ENCODE measurements at places on chromosomes 3 and 15. TPM values are rescaled to one million over a fixed set of nuclear protein-coding genes. Genes with fewer than 3 reads are reported as not detected.

- no peak overlapping the region for H3K27ac ChIP-seq
- peaks cover 10% of the 10 kb centered on the region for H3K4me1 ChIP-seq
- DNase-seq = no peak
- H3K36me3 ChIP-seq = no peaks in the 10 kb centered on the region
Measured at GRCh38 chr3:73453666-73454065, 171.1 kb downstream of the PDZRN3 start.

- peaks cover 22% of the 10 kb centered on the region for H3K4me1 ChIP-seq
- H3K27ac ChIP-seq = no peak overlapping the region
- no peaks in the 10 kb centered on the region for H3K27me3 ChIP-seq
- H3K36me3 ChIP-seq = peaks cover 4% of the 10 kb centered on the region
Measured at GRCh38 chr3:23221136-23221535, 18.0 kb downstream of the UBE2E2 start.

DNA sequence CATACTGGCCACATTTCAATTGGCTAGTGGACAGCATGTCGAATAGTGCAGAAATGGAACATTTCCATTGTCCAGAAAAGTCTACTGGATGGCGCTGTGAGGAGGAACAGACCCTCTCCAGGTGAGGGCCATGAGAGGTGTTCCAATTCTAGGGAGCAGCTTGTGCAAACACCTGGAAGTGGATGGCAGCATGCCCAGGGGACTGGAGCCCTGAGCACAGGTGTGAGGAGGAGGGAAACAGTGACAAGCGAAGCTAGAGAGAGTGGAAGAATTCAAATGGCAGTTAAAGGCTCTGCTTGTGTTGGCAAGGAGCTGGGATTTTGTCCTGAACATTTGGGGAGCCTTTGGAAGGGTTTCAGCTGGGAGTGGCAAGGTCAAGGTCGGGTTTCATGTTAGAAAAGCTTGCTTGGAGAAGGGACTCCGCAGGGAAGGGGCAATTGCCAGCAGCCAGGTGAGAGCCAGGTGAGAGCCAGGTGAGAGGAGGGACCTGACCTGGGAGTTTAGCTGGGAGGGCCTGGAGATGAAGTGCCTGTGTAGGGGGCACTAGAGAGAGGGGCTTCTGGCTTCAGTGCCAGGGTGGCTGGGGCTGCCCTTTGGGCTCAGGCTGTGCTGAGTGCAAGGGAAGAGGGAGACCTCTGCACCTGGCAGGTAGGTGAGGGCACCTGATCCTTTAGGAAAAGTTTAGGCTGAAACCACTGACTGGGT, 93.8 kb downstream of the LINGO1 start:
- peak overlapping the region; percentile 23 for H3K27ac ChIP-seq
- no peaks in the 10 kb centered on the region for H3K36me3 ChIP-seq

Gene CD200
- 0.27 TPM for total RNA-seq

DNA sequence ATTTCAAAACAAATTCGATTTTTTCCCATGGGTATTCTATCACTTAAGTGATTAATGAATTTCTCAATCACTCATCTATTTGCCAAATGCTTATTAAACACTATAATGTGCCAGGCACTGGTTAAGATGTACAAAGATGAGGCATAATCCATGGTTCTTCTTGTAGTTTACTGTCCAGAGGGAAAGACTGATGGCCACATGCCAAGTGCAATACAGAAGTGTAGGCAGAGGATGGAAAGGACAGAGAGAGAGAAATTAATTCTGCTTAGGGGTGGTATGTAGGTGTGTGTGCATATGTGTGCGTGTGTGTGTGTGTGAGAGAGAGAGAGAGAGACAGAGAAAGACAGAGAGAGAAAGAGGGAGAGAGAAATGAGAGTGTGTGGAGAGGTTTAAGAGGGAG, 120.8 kb upstream of the CCNL1 start:
- peaks cover 28% of the 10 kb centered on the region for H3K4me1 ChIP-seq
- H3K36me3 ChIP-seq = no peaks in the 10 kb centered on the region
- H3K4me3 ChIP-seq = no peak overlapping the region
- no peaks in the 10 kb centered on the region for H3K27me3 ChIP-seq

Gene MKRN2
- total RNA-seq = 31.2 TPM

DNA sequence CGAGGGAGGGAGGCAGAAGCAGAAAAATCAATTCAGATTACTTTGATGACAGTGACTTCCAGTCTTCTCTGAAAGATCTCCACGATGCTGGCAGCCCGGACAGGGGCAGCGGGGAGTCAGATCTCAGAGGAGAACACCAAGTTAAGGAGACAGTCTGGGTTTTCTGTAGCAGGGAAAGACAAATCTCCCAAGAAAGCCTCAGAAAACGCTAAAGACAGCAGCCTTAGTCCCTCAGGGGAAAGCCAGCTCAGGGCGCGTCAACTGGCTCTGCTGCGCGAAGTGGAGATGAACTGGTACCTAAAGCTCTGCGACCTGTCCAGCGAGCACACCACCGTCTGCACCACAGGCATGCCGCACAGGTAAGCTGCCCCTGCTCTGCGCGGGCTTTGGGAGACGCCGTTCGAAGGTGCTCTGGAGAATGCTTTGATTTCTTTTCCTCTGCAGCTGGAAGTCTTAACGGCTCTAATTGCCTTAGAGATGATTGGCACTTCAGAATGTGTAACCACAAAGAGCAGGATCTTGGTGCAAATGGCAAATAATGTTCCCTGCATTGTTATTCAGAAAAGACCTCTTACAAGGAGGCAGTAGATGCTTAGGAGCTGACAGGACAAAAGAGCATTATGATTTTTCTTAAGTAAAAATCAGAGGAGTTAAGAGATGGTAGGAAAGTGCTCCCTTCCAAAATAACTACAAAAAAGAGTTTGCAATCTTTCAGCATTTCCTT, at the start of gene KCNAB1:
TSS of gene KCNAB1 (plus strand) at position 51 of the 724 bp plus-strand sequence.
- no peaks in the 10 kb centered on the region for H3K27me3 ChIP-seq
- no peak within 1 kb of the TSS for H3K27ac ChIP-seq
- no peak for DNase-seq
- peaks cover 2% of the 10 kb centered on the region for H3K4me1 ChIP-seq

DNA sequence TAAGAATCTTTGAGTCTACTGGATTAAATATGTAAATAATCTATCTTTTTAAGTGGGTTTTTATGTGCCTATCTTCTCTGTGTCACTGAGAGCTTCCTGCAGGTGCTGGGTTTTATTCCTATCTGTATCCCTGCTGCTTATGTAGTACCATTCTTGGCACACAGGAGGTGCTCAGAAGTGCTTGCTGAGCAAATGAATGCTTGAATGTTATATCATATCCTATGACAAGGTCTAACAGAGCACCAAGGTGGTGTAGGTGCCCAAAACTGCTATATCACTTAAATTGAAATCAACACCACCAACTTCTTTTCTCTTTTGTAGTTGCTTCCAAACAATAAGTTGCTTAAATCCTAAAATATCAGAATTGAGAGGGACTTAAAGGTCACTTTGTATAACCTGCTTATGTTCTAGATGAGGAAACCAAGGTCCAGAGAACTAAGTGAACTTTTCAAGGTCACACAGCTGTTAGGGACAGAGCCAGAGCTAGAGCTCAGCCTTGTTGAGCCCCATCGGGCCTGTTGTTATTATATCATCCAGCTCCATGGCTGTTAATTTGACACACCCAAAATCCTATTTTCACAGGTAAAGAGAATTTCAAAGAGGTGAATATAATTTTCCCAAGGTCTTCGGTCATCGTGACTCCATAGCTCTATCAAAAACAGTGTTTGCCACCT, 46.0 kb downstream of the CCNL1 start:
- H3K27me3 ChIP-seq = no peaks in the 10 kb centered on the region
- DNase-seq = no peak
- H3K36me3 ChIP-seq = no peaks in the 10 kb centered on the region
- H3K4me1 ChIP-seq = peaks cover 6% of the 10 kb centered on the region

DNA sequence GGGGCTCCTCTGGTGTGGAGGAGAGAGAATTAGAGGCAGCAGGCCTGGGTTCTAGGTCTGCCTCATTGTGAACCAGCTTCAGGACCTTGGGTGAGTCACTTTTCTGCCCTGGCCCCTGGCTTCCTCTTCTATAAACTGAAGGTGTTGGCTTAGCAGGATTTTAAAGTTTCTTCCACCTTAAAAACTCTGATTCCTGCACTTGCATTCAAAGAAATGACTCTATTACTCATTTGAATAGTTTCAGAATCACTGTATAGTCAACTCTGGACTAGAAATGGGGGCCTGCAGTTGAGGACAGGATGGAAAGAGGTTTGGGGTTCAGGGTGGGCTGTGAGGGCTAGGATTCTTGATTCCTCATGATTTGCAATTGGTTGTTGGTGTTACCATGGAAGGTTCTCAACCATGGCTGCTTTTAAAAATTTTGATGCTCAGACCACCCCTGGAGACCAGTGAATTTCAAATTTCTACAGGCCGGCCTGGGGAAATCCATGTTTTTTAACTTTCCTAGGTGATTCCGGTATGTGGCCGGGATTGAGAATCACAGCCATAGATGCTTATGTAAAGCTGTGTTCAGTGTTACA, 19.9 kb downstream of the SMAD3 start:
- DNase-seq = no peak
- no peak overlapping the region for H3K4me3 ChIP-seq
- no peaks in the 10 kb centered on the region for H3K27me3 ChIP-seq
- H3K36me3 ChIP-seq = peaks cover 3% of the 10 kb centered on the region
- peaks cover 96% of the 10 kb centered on the region for H3K4me1 ChIP-seq

Gene GCHFR
- total RNA-seq = 3.8 TPM

DNA sequence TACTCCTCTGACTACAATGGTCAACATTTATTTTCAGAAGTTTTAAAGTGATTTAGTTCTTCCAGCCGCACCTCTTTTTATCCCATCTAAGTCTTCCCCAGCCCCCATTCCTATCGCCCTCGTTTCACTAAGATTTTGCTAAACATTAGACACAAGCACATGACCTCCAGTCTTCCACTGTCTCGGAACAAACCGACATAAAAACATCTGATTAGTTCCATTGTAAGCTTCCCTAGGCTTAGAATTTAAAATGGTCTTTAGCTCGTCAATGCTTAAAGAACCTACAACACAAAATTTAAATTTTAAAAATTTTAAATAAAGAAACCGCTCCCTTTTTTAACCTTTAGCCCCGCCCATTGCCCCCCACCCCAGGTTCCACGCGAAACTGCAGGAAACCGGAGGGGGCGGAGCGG, 284 bp upstream of the TSC22D2 start:
- peaks cover 19% of the 10 kb centered on the region for H3K36me3 ChIP-seq
- H3K4me1 ChIP-seq = peaks cover 17% of the 10 kb centered on the region
- H3K27ac ChIP-seq = peak overlapping the region; percentile 99

Gene BNC1
- 3.2 TPM for total RNA-seq

GRCh38 chr15:55789066-55789660, 46.2 kb upstream of the PRTG start:
- H3K4me3 ChIP-seq = no peak overlapping the region
- no peaks in the 10 kb centered on the region for H3K36me3 ChIP-seq
- DNase-seq = no peak
- no peak overlapping the region for H3K27ac ChIP-seq
- no peaks in the 10 kb centered on the region for H3K27me3 ChIP-seq

Gene NEK10
- 10.1 TPM for total RNA-seq

Gene PSMA4
- total RNA-seq = 172 TPM

DNA sequence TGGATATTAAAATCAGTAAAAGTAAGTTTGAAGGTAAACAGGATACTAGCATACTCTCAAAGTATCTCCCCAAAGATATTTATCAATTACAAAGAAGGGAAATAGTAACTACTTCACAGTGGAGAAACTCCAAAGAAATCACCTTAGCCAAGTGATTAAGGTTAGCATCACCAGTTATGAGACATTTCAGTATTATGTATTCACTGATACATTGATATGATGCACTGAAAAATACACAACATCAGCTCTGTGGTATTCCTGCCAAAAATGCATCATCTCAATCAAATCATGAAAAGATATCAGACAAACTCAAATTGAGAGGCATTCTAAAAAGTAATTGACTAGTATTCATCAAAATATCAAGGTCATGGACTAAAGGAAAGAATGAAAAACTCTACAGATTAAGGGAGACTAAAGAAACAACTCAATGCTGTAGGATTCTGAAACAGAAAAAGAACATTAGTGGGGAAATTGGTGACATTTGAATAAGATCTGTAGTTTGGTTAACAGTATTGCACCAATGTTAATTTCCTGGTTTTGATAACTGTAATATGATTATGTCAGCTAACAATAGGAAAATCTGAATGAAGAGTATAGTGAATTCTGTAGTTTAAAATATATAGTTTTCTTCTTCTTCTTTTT, 215.4 kb downstream of the UACA start:
- H3K4me3 ChIP-seq = no peak overlapping the region
- H3K4me1 ChIP-seq = no peaks in the 10 kb centered on the region
- H3K27me3 ChIP-seq = peaks cover 72% of the 10 kb centered on the region
- H3K27ac ChIP-seq = no peak overlapping the region

DNA sequence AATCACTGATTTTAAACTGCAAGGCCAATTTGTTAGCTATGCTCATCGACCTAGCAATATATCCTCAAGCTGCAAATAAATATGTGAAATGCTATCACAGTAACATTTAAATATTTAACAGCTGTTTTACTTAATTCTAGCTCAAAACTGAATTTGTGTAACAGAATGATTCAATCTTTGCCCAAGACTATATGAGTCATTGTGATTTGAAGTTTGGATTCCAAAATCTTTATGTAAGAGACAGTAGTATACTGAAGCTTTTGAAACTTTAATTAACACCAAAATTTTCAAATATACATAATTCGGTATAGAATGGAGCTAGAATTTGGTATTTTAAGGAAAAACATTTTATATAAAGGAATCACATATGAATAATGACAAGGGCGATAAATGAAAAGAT, 603.0 kb upstream of the ROBO2 start:
- H3K27ac ChIP-seq = no peak overlapping the region
- no peaks in the 10 kb centered on the region for H3K27me3 ChIP-seq
- no peaks in the 10 kb centered on the region for H3K36me3 ChIP-seq
- DNase-seq = no peak
- peaks cover 17% of the 10 kb centered on the region for H3K4me1 ChIP-seq

DNA sequence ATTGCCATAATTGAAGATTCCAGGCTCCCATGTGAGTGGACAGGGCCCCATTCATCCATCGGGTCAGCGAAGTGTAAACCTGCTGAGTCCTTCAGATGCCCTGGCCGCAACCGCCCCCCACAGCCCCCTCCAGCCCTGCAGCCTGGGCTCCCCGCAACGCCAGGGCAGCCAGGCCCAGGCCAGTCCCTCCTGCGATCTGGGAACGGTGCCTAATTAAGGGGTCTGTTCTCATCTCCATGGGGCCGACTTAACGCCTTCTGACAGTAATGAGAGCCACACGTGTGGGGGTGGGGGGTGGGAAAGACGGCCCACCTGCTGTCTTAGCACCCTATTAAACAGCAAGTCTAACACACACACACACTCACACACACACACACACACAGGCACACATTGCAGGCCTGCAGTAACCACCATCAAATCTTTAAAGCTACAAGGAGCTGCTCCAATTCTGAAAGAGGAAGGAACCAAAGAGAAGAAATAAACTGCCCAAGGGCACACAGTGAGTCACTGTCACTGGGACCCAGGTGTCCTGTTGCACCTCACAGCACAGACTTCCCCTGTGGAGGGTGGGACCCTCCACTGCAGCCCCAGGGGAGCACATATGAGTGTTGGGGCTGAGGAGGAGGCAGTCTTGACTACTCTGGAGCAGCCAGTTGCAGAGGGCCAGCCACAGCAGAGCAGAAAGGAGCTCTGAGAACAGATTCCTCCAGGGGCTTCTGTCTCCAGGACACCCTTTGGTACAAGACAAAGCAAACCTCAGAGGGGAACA, 31.8 kb upstream of the HES1 start:
- no peak overlapping the region for H3K4me3 ChIP-seq
- H3K4me1 ChIP-seq = peaks cover 2% of the 10 kb centered on the region
- H3K27me3 ChIP-seq = peaks cover 91% of the 10 kb centered on the region
- H3K36me3 ChIP-seq = no peaks in the 10 kb centered on the region

Gene GABRR3
- total RNA-seq = not detected

Gene TGFBR2
- 72.1 TPM for total RNA-seq

Gene BCL2A1
- not detected for total RNA-seq

Data from osteocyte (in vitro differentiated cells).